ENCODE measurements at places on chromosomes 1 and 21.

DNA sequence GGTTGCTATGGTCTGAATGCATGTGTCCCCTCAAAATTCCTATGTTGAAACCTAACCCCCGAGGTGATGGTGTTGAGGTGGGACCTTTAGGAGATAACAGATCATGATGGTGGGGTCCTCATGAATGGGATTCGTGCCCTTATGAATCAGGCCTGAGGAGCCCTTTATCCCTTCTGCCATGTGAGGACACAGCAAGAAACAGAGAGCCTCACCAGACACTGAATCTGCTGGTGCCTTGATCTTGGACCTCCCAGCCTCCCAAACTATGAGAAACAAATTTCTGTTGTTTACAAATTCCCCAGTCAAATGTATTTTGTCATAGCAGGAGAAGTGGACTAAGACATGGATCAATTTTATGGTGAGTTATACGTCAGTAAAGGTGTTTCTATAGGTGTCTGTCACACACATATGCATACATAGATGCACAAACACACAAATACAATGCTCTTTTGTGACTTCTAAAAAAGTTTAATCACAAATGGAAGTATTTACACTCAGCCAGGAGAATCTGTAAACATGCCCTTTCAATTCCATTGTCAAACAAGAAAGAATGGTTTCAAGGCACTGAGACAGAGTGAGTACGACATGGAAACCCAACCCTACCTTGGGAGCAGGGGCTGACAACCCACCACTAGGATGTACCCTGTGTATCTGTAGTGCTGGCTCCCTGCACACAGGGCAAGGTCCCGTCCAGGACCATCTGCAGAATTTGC is 5.5 kb upstream of the ETS2 start:
- no peak for DNase-seq

GRCh38 chr1:76725864-76726619 is 141.2 kb upstream of the ST6GALNAC5 start:
- DNase-seq: no peak

DNA sequence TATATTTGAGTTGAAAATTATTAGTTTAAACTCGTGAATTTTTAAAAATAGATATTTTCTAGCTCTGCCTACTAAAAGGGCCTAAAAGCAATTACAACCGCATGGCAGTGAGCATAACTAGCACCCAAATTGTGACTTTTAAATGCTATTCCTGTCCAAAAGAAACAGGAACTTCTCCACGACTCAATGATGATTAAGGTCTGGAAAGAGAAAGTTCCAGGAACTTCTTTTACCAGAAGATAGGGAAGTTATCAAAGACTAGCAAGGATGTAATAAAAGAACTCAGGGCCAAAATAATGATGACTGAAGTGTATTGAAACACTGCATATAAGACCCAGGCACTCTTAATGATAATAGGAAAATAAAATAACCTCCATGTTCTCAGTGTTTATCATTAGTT is 313.0 kb downstream of the PLPP3 start:
- DNase-seq: no peak

DNA sequence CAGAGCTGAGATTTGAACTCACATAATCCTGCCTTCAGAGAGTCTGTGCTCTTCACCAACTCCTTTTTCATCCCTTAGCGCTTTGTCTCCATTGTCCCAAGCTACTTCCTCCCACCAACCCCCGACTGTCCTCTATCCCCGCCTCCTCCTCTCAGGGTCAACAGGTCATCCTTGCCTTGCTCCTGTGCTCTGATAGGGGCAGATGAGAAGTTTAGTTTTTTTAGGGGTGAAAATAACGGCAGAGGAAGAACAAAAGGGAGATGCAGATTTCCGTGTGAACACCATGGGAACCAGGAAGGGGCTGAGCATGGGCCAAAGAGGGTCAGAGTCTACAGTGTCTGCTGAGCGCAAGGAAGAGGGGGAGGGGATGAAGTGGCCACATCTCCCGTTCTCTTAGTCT is 31.9 kb downstream of the GLUL start:
- DNase-seq: no peak

GRCh38 chr1:159056069-159056698 is 20.4 kb downstream of the AIM2 start:
- DNase-seq: peak; percentile 13

DNA sequence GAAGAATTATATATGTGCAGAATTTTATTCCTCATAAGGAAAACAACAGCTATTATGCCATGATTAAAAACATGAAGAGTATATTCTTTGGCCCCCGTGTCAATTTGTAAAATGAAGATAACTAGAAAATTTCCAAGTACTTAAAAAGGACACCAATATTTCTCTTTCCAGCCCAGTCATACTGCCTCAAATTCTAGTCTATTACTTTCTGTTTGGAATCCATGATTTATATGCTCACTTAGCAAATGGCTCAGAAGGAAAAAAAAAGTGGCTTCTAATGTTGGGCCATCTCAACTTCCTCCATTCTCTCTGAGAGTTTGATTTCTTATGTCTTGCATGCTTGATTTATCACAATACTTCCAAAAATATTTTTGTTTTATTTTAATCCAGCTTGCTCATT is 1431.1 kb downstream of the AMY1C start:
- DNase-seq: no peak
